ENCODE measurements at places on chromosomes 7 and 10. TPM values are rescaled to one million over a fixed set of nuclear protein-coding genes. Genes with fewer than 3 reads are reported as not detected.

The C10orf53 gene
- polyA plus RNA-seq = not detected

The MMD2 gene
- polyA plus RNA-seq = 0.23 TPM

The EIF3A gene
- polyA plus RNA-seq = 188 TPM

The FGFR2 gene
- 100 TPM for polyA plus RNA-seq

The ADIRF gene
- 20.8 TPM for polyA plus RNA-seq

The CCDC172 gene
- polyA plus RNA-seq = not detected

All from renal pelvis (tissue), 12 donors.